Hepatocyte (in vitro differentiated cells): ENCODE measurements at places on chromosomes 2 and 18.

DNA sequence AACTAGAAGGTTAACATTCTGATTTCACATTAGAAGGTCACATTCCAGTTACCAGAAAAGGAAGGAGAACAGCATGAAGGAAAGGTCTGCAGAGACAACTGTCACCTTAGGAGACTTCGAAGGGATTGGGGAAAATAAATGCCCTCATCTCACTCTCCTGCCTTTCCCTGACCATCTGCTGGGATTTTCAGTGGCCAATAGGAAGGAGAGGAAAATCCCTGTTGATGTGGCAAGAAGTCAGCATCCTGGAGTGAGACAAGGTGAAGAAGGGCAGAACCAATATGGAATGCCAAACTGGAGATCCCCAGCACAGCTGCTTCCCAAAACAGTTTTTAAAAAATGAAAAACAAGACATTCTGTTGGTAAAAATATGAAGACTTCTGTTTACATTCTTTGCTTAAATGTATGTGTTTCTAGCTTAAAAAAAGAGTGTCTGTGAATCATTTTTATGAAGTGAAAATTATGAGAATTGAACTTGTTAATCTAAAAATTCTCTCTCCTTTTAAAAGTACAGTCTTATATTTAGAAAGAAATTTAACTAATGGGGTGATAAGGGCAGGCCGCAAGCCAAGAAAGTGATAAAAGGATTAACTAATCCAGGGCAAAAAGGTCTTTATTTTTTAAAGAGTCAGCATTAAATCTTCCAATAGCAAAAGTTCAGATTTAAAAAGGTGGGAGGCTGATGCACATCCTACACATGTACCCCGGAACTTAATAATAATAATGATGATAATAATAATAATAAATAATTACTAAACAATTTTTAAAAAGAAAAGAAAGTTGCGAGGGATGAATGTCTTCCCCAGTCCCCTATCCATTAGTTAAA lies 160.6 kb upstream of the DOK6 start:
- no peak overlapping the region for H3K27ac ChIP-seq
- no peaks in the 10 kb centered on the region for H3K4me1 ChIP-seq
- H3K4me3 ChIP-seq = no peak overlapping the region
- DNase-seq = no peak
- H3K27me3 ChIP-seq = no peaks in the 10 kb centered on the region

DNA sequence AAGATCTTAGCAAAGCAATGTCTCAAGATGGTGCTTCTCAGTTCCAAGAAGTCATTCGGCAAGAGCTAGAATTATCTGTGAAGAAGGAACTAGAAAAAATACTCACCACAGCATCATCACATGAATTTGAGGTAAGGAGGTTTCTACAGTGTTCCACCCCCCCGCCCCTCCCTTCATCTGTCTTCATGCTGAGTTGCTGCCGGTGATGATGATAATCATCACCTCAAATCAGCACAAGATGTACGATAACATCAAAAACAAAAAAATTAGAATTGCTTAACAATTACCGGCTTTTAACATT lies 14.6 kb downstream of the UGP2 start:
- no peak overlapping the region for H3K27ac ChIP-seq
- H3K27me3 ChIP-seq = no peaks in the 10 kb centered on the region
- H3K4me3 ChIP-seq = no peak overlapping the region
- no peaks in the 10 kb centered on the region for H3K4me1 ChIP-seq

DNA sequence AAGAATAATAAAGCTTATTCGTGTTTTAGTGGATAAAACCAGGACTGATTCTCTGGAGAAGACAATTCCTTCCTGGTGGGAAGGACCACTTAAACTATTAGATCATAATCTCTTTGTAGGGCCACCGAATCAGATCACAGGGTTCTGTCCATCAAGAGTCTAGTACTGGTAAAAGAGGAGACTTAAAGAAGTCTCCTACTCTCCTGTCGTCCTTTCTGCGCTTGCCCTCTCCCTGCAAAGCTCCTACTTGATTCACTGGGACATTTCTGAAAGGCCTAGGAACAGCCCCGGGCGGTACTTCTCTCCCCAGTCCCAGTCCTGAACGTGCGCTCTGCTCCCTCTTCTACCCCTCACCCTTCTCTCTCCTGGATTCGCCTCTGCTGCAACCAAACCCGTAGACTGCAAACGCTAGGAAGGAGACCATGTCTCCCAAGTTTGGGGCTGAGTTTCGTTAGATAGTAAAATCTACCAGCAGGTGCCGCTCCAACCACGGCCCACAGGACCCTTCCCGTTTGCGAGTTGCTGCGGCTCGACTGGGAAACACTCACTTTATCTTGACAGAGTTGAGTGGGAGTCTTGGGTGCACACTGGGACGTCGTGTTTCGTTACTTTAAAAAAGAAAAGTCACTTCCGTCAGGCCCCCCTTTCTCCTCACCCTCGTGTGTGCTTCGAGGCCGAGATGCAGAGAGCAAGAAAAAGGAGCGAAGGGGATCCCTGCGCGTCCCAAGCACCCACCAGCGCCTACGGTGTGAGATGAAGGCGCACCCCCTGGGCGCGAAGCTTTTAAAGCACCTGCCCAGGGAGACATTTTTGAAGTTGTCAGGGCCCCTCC lies 923 bp downstream of the FIGLA start:
- peaks cover 7% of the 10 kb centered on the region for H3K4me1 ChIP-seq
- no peaks in the 10 kb centered on the region for H3K36me3 ChIP-seq
- H3K27me3 ChIP-seq = peaks cover 67% of the 10 kb centered on the region
- H3K4me3 ChIP-seq = peak overlapping the region; percentile 16
- DNase-seq = peak; percentile 77

- DNase-seq = no peak
- no peak overlapping the region for H3K4me3 ChIP-seq
- no peak overlapping the region for H3K27ac ChIP-seq
- no peaks in the 10 kb centered on the region for H3K27me3 ChIP-seq
Measured at GRCh38 chr2:11940799-11941198, 194.4 kb downstream of the LPIN1 start.

GRCh38 chr18:46506974-46507586 lies 149.9 kb downstream of the LOXHD1 start:
- H3K27ac ChIP-seq = no peak overlapping the region
- no peaks in the 10 kb centered on the region for H3K4me1 ChIP-seq
- H3K4me3 ChIP-seq = no peak overlapping the region
- H3K36me3 ChIP-seq = no peaks in the 10 kb centered on the region
- DNase-seq = no peak

DNA sequence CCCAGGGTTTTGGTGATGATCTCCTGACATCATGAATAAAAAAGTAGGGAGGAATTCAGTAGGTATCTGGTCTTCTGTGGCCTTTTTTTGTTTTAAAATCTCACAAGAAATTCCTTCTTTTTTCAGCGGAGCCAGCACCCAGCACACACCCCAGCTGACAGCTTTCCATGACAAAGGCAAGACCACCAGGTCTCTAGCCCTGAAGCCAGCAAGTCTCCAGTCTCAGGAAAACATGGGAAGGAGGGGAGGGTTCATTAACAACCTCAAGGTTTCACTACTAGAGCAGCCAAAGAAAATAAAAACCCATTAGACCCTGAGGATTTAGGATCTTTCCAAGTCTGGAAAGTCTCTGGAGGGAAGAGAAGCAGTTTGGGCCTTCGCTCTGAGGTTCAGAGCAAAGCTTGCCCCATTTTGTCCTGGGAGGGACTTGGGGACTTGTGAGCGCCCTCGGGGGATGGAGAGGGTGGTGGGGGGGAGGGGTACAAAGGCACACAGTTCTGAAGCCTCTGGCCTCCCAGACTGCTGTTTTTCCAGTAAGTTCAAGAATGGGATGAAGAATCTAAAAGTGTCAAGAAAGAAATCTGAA lies 9.0 kb downstream of the FOXI3 start:
- H3K36me3 ChIP-seq = no peaks in the 10 kb centered on the region
- no peak overlapping the region for H3K4me3 ChIP-seq
- no peaks in the 10 kb centered on the region for H3K4me1 ChIP-seq
- H3K27ac ChIP-seq = no peak overlapping the region

- H3K27me3 ChIP-seq = peaks cover 6% of the 10 kb centered on the region
- no peaks in the 10 kb centered on the region for H3K36me3 ChIP-seq
- H3K27ac ChIP-seq = no peak overlapping the region
- DNase-seq = no peak
- no peaks in the 10 kb centered on the region for H3K4me1 ChIP-seq
- H3K4me3 ChIP-seq = no peak overlapping the region
Measured at GRCh38 chr2:241835611-241836010, 23.1 kb downstream of the PDCD1 start.

GRCh38 chr2:191296083-191297006 lies 51.1 kb downstream of the MYO1B start:
- H3K27ac ChIP-seq = no peak overlapping the region
- H3K4me1 ChIP-seq = no peaks in the 10 kb centered on the region
- no peaks in the 10 kb centered on the region for H3K36me3 ChIP-seq
- no peak for DNase-seq

GRCh38 chr18:59748628-59749360 lies 51.6 kb upstream of the CCBE1 start:
- no peak overlapping the region for H3K27ac ChIP-seq
- H3K4me3 ChIP-seq = no peak overlapping the region
- H3K27me3 ChIP-seq = no peaks in the 10 kb centered on the region
- no peaks in the 10 kb centered on the region for H3K4me1 ChIP-seq

- H3K36me3 ChIP-seq = no peaks in the 10 kb centered on the region
- peak overlapping the region; percentile 39 for H3K4me3 ChIP-seq
- H3K27me3 ChIP-seq = no peaks in the 10 kb centered on the region
- no peak for DNase-seq
Measured at GRCh38 chr2:218216336-218216673, 684 bp upstream of the ARPC2 start.

DNA sequence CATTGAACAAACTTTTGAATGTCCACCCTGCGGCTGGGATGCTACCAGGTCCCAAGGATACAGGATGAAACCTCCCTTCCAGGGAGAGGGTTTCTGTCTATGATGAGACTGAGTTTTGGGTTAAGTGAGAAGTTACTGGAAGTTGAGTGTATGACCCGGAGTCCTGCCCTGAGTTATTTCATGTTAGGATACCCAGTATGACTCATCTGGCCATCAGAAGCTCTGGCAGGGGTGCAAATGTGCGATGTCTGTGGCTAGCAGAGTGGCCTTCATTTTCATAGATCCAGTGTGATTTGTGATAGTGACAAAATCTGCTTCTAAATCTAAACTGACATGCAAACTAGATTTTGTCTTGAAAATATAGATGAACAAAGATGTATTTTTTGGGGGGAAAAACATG lies 55.3 kb downstream of the KCTD1 start:
- no peak for DNase-seq
- no peak overlapping the region for H3K4me3 ChIP-seq
- no peaks in the 10 kb centered on the region for H3K27me3 ChIP-seq
- H3K27ac ChIP-seq = no peak overlapping the region
- no peaks in the 10 kb centered on the region for H3K36me3 ChIP-seq

- H3K27me3 ChIP-seq = no peaks in the 10 kb centered on the region
- H3K27ac ChIP-seq = peak within 1 kb of the TSS; percentile 98
- H3K4me3 ChIP-seq = peak within 1 kb of the TSS; percentile 59
- DNase-seq = no peak
Measured at GRCh38 chr2:239400596-239401066, at the start of gene HDAC4. Gene HDAC4, minus strand, starts transcription at chr2:239401020. Its CDS starts 48,321 bp downstream, at chr2:239352699.

- peaks cover 5% of the 10 kb centered on the region for H3K4me1 ChIP-seq
- no peaks in the 10 kb centered on the region for H3K36me3 ChIP-seq
- no peak overlapping the region for H3K4me3 ChIP-seq
- DNase-seq = no peak
- H3K27me3 ChIP-seq = no peaks in the 10 kb centered on the region
Measured at GRCh38 chr2:61623747-61624146, 85.6 kb upstream of the XPO1 start.

- no peak overlapping the region for H3K4me3 ChIP-seq
- no peaks in the 10 kb centered on the region for H3K27me3 ChIP-seq
- no peak overlapping the region for H3K27ac ChIP-seq
Measured at GRCh38 chr2:31333046-31333445, 81.5 kb downstream of the XDH start.

- DNase-seq = no peak
- H3K36me3 ChIP-seq = no peaks in the 10 kb centered on the region
- peaks cover 47% of the 10 kb centered on the region for H3K27me3 ChIP-seq
- no peaks in the 10 kb centered on the region for H3K4me1 ChIP-seq
- H3K27ac ChIP-seq = no peak overlapping the region
Measured at GRCh38 chr2:118791483-118791882, 56.0 kb downstream of the EN1 start.

DNA sequence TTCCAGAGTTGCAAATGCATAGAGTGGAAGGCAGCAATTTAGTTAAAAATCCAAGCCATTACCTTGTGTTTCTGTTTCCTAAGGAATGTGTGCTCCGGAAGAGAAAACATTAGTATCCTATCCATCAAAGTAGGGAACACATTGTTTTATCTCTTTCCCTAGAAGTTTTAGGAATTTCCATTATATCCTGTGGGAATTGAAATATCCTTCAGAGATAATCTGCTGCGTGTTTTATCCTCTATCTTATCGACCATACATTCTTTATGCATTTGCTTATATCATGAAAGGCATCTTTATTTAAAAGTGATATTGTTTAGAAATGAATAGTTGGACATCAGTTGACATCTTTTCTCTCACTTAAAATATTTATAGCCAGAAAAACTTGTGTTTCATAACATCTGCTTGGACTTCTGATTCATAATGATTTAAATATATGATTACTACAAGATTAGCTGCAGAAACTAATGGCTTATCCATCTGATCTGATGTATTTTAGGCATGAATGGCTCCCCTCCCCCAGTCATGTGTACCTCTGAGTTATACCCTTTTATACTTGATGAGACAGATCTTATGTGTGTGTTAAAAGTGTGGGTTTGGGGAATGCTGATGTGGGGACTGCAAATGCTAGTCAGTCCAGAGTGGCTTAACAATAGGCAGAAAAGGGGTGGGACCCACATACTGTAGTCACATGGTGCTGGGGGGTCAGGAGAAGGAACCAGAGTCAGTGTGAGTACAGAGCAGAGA lies 136.2 kb upstream of the ARHGAP28 start:
- no peaks in the 10 kb centered on the region for H3K36me3 ChIP-seq
- no peak overlapping the region for H3K4me3 ChIP-seq

DNA sequence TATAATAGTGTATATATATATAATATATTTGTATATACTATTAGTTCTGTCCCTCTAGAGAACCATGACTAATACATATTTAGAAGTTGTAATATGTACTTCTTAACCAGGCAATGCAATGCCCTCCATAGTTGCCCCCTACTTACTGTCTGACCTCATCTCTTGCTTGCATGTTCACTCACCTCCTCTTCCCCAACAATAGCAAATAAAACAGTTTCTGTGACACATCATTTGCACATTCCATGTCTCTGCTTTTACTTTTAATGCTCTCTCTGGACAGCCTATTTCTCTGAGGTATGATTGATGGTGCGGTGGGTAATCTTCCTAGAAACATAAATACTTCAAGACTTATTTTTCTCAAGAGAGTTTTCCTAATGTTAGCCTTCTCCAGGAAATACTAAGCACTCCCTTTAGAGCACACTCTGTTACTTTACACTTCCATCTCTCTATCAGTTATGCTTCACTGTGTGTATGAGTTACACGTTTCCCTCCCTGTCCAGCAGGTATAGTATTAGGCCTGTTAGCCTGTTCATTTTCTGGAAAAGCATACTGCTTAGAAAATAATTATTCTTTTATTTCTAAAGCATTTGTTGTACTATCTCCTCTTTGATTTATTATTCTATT lies 295.6 kb upstream of the LRATD1 start:
- H3K4me3 ChIP-seq = no peak overlapping the region
- no peak for DNase-seq
- no peak overlapping the region for H3K27ac ChIP-seq
- H3K27me3 ChIP-seq = no peaks in the 10 kb centered on the region
- no peaks in the 10 kb centered on the region for H3K36me3 ChIP-seq
